CD4-positive, alpha-beta T cell treated with Interleukin-21 for 1 hour (primary cell): ENCODE measurements at places on chromosomes 1 and 21.

DNA sequence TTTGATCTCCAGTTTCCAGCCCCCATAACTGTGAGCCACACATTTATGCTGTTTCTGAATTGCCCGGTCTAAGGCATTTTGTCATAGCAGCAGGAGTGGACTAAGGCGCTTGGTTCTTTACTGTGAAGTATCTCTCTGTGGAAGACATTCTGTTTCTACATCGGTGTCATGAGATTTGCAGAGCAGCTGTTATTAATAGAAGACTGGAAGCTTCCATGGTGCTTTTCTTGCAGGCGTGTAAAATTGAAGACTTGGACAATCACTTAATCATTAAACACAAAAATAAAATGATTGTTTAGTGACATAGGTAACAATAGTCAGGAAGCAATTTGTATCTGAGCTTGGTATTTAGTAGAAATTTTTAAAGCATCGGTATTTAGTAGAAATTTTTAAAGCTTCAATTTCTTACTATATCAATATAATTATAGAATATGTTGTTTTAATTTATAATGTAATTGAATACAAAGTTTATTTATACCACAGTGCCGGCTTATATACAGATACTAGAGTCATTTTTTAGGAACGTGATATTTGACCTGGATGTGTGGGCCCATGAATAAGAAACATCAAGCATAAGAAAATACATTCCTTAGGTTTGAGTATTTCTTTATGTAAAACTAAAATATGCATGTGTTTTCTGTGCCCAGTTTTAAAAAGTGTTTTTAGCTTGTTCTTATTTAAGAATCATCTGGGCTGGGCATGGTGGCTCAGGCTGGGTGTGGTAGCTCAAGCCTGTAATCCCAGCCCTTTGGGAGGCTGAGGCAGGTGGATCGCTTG lies 60.6 kb upstream of the COL6A1 start:
- DNase-seq, result no peak

GRCh38 chr21:36889401-36889800 lies 77.1 kb downstream of the HLCS start:
- no peak for DNase-seq

DNA sequence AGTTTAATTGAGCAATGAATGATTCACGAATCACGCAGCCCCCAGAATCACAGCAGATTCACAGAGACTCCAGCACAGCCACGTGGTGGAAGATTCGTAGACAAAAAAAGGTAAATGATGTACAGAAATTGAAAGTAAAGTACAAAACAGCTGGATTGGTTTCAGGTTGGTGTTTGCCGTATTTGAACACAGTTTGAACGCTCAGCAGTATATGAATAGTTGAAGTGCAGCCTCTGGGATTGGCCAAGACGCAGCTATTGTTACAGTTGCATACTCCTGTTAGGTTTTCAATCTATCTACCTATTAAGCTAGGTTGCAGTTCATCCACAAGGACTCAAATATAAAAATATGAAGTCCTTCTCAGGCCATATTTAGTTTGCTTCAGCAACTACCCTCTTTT lies 3.1 kb upstream of the MRPL55 start:
- no peak for DNase-seq

- DNase-seq, result no peak
Observed at GRCh38 chr1:16298653-16299052, 53.6 kb downstream of the FBXO42 start.

GRCh38 chr1:52917156-52917555 lies 4.4 kb downstream of the ECHDC2 start:
- DNase-seq, result no peak

GRCh38 chr1:3547055-3548005 lies 64.0 kb downstream of the MEGF6 start:
- DNase-seq, result no peak

DNA sequence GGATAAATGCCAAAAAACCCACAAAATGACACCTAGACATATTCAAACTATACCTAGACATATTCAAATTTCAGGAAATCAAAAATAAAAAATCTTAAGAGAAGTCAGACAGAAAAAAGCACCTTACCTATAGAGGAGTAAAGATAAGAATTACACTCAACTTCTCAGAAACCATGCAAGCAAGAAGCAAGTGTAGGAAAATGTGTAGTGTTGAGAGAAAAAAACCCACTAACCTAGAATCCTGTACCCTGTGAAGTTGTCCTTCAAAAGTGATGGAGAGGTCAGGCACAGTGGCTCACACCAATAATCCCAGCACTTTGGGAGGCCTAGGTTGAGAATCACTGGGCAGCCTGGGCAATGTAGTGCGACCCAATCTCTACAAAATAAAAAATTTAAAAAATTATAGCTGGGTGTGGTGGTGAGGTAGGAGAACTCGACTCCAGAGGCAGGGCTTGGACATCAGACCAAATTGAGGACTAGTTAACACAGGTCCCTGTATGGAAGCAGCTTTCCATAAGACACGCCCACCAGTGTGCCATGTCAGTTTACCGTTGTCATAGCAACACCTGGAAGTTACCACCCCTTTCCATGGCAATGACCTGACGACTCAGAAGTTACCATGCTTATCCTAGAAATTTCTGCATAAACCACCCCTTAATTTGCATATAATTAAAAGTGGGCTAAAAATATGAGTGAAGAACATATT lies 20.7 kb downstream of the PDIK1L start:
- DNase-seq, result no peak

- no peak for DNase-seq
Observed at GRCh38 chr1:116771997-116772647, 17.9 kb downstream of the CD2 start.

DNA sequence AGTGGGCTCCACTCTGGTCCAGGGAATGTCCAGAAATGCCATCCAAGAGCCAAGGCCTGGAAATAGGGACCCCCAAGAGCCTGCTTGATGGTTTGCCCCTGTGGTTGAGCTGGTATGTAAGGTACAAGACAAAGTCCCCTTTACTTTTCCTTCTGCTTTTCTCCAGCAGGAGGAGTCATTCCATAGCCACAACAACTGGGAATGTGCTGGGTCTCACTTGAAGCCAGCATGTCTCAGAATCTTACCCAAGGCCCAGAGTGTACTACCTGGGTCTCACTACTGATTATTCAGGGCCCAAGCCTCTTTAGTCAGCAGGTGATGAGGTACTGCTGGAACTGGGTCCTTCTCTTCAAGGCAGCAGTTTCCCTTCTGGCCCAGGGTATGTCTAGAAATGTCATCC lies 62.1 kb upstream of the CD55 start:
- DNase-seq, result no peak

DNA sequence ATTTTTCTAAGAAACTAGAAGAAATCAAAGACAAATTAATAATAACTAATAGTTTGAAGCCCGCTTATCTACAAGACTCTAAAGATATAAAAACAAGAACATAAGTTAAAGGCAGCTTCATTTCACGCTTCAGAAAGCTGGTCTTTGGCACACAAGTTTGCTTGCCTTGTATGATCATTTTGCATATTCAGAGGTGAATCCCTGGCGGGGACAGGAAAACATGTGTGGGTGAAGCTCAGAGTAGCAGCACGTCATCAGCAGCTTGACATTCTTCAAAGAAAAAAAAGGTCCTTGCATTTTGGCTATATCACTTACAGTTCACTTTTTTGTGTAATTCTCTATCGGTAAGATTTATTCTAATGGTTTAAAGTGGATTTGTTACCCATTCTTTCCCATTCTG lies 1911.8 kb downstream of the MRPL39 start:
- DNase-seq, result no peak

GRCh38 chr1:27632387-27633297 lies 2.3 kb downstream of the FGR start:
- peak; percentile 47 for DNase-seq

GRCh38 chr1:228884615-228885566 lies 149.6 kb downstream of the RHOU start:
- no peak for DNase-seq

DNA sequence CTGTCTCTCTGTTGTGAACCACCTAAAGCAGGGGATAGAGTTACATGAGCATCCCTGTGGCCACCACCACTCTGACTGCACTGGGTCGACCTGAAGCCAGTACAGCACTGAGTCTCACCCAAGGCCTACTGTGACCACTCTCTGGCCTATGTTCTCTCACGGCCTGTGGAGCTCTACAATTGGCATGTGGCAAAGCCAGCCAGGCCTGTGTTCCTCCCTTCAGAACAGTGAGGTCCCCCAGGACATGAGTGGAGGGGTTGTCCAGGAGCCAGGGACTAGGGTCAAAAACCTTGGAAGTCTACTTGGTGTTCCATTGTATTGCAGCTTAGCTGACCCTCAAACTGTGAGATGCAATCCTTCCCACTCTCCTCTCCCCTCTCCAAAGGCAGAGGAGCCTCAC lies 42.7 kb upstream of the FMO3 start:
- no peak for DNase-seq

GRCh38 chr1:10564063-10564462 lies 89.3 kb downstream of the PEX14 start:
- DNase-seq, result no peak

DNA sequence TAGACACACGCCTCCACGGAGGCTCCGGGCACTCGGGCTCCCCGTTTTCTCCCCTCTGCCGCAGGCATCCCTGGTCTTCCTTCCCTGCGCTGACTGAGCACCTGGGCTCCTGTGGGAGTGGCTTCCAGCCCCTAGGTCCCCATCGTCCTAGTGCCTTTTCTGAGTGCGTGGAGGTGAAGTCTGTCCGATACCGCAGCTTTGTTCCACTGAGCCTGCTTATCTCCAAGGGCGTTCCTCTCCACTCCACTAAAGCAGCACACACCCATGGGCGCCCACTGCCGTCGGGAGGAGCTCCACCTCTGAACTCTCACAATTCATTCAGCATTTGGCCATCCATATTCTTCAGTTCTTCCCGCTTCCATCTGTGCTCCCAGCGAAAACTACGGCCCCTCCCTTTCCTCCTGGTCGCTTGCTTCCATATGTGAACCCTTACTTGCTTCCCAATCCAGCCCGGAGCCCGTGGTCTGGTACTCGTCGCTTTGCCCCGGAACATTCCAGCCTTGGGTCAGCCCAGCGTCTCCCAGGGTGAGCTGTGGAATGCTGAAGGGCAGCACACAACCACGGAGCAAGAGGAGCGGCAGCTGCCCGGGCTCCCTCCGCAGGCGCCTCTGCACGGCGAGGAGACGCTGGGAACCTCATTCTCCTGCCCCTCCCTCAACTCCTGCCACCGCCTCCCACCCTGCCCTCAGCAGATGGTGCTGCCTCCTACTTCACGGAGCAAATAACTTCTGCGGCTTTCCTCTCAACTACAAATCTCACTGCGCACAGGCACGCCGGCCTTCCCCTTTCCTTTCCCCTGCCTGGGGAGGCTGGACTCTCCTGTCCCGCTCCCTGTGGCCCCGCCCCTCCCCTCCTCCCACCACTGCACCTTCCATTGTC lies 27.5 kb downstream of the ATP8B2 start:
- DNase-seq, result peak; percentile 58

GRCh38 chr1:162987866-162988265 lies 81.3 kb upstream of the RGS4 start:
- DNase-seq, result no peak

DNA sequence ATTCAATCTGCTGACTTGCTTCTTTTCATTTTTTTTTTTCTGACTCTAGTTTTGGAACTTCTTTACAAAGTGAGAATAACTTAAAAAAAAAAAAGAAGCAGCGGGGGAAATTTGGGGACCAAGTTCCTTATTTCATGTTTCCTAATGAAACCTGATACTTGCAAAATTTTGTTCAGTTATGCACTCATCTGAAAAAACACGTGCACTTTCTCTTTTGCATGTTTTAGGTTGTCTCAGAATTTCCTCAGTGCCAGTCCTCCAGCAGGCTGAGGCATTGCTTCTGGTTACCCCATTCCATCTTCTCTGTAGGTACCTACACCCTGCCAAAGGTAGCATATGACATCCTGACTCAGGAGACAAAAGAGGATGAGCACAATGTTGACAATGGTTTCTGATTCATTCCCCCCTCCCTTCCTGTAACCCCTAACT lies 299.7 kb downstream of the GRIK1 start:
- no peak for DNase-seq

GRCh38 chr1:48018799-48019198 lies 21.6 kb upstream of the TRABD2B start:
- DNase-seq, result no peak

- DNase-seq, result no peak
Observed at GRCh38 chr1:232767305-232768074, 37.7 kb upstream of the MAP10 start.

DNA sequence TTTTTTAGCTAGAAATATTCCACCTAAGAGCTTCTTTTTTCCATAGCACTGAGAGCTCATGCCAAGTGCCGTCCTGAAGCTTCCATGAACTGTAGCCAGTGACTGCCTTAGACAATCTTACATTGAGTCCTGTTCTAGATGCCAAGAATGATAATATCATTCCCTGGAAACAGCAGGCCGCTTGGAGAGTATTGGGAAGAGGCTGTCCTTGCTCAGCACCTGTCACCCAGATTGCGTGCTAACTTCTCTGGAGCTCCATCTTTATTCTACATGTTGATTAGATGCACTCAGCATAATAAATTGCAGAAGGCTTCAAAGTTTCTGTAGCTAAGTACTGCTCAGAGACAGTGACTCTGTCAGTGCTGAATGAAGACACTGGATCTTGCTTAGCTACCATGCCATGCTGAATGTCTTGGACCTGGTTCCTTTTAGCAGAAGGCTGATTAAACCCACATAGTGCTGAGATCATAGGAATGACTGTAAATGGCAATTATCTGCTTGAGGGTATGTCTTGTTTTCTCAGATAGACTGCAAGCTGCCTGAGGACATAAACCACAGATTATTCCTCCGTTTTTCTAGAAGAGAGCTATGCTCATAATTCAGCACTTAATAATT lies 83.1 kb upstream of the IRF2BP2 start:
- DNase-seq, result no peak

- DNase-seq, result no peak
Observed at GRCh38 chr1:226640321-226641136, 92.0 kb downstream of the STUM start.

DNA sequence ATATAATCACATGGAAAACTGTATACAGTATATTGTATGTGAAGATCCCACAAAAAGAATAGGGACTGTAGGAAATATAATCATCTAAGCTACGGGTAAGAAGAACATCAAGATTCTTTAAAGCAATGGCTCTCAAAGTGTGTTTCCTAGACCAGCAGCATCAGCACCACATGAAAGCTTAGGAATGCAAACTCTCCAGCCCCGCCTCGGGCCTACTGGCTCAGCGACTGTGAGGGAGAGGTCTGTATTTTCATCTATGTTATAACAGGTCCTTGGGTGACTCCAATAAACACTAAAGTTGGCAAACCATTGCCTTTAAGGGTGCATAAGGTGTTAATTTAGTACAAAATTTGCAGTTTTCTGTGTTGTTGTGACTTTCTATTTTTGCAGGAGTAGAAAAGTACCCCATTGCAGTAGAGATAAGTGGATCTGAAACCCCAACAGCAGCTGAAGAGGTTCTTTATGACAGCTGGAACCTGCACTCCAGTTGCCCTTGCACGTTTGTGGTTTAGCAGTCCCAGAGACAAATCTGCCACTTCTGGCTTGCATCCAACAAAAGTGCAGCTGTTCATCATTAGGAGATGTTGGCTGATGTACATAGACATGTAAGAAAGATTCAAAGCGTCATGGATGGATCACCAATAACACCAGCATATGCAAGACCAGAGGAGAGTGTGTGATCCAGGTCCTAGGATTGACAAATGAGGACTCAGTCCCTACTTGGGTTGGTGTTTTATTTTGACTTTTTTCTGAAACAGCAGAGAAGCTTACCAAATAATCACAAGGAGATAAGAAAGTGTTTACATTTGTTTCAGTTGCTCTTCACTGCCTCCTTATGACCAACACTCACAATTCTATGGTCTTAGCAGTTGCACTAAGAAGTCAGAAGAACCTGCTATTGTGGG lies 15.9 kb upstream of the IFNAR1 start:
- DNase-seq, result peak; percentile 31

- DNase-seq, result peak; percentile 9
Observed at GRCh38 chr1:235012436-235013210, 116.0 kb downstream of the TOMM20 start.

GRCh38 chr1:21919520-21919919 lies 17.6 kb downstream of the HSPG2 start:
- no peak for DNase-seq

GRCh38 chr1:230054092-230054749 lies 12.8 kb upstream of the GALNT2 start:
- no peak for DNase-seq
